ENCODE measurements at places on chromosomes 4 and X.
A peak's percentile ranks its signal among the peaks of the same experiment; 100 is the strongest.

DNA sequence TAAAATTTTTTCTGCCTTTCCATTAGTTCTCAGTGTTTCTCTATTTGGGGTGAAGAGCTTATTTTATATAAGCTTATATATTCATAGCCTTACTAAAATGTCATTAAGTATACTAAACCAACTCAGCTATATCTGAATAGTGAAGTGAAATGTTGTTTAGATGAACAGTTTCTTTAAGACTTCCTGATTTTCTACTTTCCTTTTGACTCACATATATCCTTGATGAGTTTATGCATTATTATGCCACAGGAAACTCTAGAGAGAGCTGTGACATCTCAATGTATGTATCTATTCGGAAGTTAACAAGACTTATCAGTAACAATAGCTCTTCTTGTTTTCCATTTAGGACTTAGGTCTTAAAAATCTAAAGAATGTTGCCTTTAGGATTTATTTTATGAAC is 1491.8 kb upstream of the IGFBP7 start:
- DNase-seq, result no peak

GRCh38 chr4:4260185-4260751 is 12.2 kb upstream of the TMEM128 start:
- peak; percentile 64 for DNase-seq

DNA sequence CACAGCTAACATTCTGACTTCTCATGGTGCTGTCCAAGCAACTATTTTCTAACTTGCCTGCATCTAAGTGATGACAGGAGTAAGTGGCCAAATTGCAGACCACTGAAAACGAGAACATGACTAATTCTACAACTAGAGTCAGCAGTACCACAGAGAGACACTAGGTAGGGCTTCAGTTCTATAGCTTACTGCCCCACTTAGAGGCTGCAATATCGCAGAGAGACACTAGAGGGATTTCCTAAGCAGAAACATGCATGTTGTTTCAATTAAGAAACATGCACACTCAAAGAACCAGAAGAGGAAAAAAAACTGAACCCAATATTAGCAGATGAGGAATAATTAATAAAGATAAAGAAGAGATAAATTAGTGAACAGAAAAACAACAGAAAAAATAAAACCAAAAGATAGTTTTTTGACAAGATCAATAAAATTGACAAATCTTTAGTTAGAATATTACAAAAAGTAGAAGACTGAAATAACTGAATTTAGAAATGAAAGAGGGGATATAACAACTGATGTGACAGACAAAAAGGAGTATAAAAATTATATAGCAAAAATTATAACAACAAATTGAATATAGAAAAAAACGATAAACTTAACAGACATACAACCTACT is 100.8 kb downstream of the SPIN4 start:
- peak; percentile 67 for DNase-seq

GRCh38 chr4:52369649-52370048 is 289.5 kb downstream of the USP46 start:
- no peak for DNase-seq

- peak; percentile 91 for DNase-seq
These were observed 159.6 kb upstream of the ANK2 start for GRCh38 chr4:112889619-112890527.

DNA sequence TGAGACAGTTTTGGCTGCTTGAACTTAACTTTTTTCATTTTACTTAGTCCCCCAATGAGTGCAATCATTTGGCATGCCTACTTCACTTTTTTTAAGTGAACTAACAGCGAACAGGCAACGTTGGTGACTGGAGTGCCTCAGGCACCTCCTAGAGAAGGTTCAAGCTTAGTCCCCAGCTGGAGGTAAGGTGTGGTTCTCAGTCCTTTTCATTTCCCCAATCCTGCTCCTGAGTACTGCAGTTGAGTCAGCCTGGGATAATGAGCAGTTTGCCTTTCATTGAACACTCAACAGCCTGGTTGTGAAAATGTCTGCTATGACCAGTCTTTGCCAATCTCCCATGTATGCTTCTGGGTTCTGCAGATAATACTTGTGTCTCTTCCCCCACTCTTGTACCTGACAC is 109.5 kb downstream of the CDKL5 start:
- DNase-seq, result no peak

DNA sequence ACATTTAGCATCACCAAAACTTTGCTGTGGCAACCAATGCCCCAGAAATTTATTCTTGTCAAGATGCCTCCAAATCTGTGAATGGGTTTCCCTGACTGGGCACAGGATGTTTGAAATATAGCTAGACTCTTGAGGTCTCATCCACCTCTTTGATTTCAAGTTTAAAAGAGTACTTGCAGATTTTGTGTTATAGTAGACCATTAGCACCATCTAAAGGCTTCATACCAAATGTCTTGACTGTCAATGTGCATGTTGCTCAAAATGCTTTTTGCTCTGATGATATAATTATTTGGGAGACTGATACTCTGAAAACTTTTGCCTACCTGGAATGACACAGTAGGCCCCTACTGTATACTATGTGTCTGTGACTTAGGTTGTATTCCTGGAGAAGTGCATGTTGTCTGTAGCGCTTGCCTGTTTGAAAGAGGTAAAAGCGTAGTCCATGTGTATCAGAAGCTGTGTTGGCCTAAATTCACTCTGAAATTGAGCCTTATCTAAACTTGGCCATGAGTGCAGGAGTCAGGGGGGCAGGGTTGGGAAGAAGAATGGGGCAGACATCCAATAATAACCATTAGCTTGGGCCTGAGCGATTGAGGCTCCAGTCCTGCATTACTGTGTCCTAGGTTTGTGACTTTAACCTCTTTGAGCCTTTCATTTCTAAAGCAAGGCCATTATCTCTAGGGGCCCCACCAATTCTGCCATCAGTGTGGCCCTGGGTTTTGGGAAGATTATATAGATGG is 33.8 kb downstream of the NDP start:
- DNase-seq, result peak; percentile 6

GRCh38 chr4:177391953-177392352 is 50.3 kb downstream of the AGA start:
- DNase-seq, result no peak

GRCh38 chr4:8916351-8916885 is 44.8 kb upstream of the HMX1 start:
- DNase-seq, result no peak

DNA sequence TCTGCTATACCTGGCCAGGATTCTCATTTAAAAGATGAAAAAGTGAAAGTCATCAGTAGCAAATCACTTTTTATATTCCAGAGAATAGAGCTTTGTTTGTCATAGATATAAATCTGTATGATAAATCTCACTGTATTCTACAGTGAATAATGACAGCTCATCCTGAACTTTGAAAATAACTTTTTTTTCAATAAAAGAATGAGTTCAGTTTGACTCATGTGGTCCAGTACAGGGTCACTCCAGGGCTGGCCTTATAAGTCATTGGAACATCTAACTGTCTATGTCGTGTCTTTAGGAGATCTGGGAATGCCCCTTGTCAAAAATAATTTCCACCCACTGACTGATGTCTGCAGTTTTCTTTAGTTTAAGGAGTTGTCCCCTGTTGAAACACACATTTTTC is 18.5 kb upstream of the CXCL8 start:
- DNase-seq, result no peak

GRCh38 chrX:96685210-96686099 is 813 bp downstream of the DIAPH2 start:
- DNase-seq, result peak; percentile 58

GRCh38 chrX:152220606-152221005 is 82.2 kb upstream of the MAGEA10 start:
- DNase-seq, result no peak

DNA sequence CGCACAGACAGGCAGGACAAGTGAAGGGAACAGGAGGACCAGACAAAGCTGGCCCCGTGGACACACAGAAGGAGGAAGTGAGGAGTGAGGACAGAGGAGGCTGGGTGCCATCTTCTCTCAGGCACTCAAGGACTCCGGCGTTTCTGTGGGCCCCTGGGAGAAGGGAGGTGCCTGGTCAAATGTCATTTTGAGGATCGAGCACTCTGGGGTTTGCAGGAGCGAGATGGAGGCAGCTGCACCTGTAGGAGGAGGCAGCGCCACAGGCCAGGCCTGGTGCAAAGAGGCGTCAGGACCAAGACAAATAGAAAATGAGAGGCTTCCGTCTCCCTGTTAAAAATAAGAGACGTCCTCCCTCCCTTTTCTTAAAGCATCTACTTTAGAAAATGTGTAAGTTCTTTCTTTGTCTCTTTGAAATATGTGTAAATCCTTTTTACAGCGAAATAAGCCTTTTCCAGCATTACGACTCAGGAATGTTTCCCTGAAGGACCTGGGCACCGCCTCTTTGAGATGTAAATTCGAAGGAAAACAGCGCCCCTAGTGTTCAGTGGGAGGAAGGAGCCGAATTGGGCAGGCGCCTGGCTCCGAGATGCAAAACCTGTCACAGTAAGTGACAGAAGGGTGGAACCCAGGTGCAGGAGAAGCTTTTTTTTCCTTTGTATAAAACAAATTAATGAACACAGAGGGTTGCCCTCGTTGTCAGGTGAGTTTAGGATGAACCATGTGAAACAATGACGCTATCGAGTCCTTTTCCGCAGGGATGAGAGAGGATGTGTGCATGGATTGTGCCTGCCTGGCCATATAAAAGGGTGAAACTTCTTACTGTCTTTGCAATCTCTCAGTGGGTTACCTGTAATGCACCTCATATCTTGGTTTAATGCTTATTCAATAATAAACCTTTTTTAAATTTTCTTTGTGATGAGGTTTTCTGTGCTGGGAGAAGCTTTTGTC is 1.4 kb upstream of the C4orf50 start:
- DNase-seq, result no peak

- no peak for DNase-seq
These were observed 7.6 kb downstream of the SLC2A9 start for GRCh38 chr4:10013722-10014121.

DNA sequence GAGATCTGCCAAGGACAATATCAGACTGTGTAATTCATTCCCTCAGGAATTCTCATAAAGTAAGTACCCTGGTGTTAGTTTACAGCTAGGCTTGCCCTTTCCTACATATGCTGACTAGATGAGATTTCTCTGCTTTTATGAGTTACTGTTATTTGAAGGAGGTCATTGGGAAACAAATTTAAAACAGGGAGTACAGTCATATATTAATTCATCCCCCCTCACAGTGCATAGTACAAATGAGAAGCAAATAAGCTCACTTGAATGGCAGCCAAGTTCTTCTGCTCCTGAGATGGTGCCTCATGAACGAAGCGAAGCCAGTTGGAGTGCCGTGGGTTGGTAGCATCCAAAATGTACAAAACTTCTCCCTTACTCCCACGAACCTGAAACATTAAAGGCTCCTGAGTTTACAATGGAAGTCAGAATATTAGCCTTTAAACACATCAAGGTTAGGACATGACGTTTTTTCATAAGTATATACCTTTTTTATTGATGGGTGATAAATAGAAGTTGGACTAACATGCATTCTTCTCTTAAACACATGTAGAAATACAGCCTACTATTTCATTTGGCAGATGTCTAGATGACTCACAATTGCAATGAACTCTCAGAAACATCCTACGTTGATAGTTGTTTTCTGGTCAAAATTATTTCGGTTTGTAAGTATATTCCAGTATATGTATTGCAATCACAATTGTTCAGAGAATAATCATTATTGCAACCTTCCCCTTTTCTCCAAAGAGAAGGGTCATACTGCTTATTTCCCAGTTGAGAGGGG is 69.2 kb downstream of the PRDM5 start:
- peak; percentile 60 for DNase-seq

DNA sequence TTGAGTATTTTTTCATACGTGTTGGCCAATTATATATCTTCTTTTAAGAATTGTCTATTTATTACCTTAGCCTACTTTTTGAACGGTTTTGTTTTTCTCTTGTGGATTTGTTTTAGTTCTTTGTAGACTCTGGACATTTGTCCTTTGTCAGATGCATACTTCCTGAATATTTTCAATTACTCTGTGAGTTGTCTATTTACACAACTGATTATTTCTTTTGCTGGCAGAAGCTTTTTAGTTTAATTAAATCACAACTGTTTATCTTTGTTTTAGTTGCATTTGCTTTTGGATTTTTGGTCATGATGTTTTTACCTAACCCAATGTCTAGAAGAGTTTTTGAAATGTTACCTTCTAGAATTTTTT is 19.6 kb downstream of the UGT2B7 start:
- no peak for DNase-seq

DNA sequence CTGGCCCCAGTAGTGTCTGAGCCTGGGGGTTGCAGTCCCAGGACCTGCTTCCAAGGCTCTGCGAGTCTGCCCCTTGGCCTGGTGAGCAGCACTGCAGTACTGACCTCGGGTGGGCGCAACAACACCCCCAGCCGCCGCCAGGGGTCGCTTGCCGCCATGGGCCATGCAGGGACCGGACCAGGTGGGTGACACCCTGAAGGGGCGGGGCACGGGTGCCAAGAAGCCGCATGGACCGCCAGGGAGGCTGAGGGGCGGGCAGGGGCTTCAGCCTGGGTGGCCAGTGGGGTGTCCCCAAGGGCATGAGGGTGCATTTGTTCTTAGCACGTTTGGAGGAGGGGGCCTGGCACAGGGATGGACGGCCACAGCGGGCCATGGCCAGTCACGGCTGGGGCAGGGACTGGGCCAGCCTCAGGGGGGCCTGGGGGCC is 25.0 kb downstream of the TACC3 start:
- peak; percentile 50 for DNase-seq

DNA sequence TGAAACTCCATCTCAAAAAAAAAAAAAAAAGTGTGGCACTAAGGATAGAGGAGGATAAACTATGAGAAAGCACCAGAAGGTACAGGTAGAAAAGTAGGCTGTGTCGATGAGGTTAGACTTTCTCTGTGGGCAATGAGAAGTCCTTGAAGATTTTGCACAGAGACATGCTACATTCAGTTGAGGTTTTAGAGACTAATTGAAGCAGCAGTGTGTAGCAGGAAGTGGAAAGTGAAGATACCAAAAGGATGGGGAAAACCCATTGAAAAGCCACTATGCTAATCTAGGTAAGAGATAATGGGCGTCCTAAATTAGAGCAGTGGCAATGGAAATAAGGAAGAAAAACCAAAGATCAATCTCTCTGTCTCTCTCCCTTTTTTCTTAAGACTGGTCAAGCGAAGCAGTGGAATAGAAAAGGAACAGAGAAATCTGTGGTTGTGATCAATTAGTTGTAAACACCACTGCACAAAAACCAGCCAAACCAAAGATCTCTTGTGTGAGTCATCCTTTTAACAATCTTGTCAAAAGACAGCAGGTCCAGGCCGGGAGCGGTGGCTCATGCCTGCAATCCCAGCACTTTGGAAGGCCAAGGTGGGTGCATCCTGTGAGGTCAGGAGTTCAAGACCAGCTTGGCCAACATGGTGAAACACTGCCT is 3.5 kb downstream of the SPINK2 start:
- no peak for DNase-seq

DNA sequence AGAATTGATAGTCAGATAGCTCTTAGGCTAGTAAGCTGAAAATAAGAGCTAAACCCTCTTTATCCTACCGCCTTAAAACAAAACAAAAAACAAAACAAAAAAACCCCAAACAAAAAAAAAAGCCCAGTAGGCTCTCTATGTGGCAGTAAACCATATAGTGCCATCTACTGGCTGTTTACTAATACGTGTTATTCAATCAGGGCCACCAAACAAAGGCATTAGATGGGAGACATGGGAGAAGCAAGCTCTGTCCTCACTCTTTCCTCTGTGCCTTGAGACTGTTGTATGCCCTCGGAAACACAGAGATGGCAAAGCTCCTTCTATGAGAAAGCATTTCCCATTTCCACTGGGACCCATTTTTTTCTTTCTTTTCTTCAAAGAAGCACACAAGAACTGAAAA is 148.8 kb upstream of the MID1 start:
- peak; percentile 44 for DNase-seq
